ENCODE measurements at places on chromosomes 6 and 20.
A peak's percentile ranks its signal among the peaks of the same experiment; 100 is the strongest.

DNA sequence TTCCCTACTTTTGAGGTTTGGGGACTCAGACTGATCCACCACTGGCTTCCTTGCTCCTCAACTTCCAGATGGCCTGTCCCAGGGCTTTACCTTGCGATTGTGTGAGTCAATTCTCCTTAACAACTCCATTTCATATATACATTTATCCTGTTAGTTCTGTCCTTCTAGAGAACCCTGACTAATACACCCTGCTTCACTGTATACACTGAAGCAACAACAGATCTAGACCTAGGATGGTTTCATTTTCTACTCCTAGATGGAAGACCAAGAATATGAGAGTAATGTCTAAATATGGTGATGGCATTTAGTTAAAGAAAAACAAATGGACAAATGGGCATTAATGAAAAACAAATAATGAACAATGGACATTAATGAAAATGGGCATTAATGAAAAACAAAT is 225.6 kb downstream of the LMBRD1 start:
- DNase-seq: no peak

DNA sequence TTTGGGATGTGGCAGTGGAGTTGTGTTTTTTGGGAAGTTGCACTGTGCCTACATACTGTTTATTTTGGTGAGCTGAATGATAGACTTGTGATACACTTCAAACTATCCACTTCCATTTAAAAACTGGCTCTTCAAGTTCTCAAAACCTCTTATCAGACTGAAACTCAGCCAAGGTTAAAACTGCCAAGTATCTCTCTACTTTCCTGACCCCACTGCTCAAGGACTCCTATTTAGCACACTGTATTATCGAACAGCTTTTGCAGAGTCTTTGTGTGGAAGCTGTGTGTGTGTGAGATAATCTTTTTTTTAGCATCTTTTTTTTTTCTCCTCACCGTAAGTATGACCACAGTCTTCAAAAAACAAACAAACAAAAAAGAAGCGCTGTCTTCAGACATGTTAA is 21.1 kb downstream of the STX11 start:
- no peak for DNase-seq

DNA sequence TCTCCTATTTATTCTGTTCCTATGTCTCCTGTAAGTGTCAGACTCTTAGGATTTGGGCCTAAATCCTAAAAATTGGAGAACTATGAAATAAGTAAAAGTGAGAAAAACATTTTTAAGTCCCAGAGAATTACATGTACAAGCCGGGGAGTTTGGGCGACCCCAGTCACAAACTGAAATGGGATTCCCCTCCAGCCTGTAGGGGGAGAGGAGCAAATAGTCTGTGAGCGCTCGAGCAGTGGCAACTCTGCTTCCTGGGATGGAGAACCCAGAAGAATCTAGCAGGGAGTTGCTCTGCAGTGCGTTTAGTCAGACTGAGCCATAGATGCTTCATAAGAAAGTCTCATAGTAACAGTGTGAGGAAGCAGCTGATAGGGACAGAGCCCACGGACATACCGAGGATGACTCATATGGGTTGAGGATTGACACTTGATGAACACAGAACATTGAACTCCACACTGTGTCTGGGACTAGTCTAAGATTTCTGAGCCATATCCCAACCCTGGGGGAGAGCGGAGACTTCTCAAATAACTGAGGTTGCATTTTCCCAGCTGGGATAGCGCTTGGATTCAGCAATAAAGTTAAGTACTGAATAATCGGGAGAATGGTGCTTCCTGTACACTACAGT is 437.2 kb downstream of the BCKDHB start:
- peak; percentile 40 for DNase-seq

GRCh38 chr6:44738601-44739146 is 351.2 kb downstream of the CDC5L start:
- no peak for DNase-seq

DNA sequence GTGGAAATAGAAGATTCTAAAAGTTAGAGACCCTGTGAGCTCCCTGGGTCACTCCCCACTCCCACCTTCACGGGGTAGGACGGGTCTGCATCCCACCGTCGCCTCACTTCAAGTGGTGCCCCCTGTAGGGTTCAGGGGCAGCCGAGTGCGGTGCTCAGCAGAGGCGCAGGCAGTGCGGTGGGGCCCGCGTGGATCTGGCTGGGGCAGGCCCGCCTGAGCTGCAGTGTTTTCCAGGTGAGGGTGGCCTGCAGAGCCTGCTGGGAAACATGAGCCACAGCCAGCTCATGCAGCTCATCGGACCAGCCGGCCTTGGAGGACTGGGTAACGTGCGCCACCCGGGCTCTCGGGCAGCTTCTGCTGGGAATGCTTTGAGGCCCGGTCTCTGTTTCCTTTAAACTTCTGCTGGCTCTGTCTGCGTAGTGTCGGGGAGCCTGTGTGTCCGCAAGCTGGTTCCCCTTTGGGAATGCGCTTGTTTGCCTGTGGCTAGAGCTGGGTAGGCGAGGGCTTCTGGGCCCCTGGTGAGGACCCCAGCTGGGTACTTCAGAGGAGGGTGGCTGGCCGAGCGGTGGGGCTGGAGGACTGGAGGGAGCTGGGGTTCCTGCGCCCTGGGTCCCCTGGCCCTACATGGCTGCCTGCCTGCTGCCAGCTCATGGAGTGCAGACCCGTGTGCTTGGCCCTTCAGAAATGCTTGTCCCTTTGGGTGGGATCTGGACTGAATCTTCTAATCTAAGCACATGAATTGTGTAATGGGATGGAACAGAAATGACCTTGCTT is 3.8 kb downstream of the ADRM1 start:
- no peak for DNase-seq

DNA sequence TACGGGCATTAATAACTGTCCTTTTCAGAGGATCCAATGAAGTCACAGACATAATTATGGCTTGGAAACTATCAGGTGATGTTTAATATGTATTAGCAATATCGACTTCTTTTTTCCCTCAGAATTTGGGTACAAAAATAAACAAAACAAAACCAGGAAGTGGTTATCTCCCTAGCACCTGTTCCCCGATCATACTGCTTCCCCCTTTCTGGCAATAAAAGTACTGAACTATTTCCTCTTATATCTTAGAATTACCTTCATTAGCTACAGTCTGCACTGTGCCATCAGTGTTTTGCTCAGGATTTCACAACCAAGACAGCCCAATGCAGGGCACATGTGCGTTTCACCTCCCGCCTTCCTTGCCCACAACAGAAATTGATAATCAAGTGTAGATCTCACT is 216.9 kb upstream of the BTBD3 start:
- DNase-seq: no peak

DNA sequence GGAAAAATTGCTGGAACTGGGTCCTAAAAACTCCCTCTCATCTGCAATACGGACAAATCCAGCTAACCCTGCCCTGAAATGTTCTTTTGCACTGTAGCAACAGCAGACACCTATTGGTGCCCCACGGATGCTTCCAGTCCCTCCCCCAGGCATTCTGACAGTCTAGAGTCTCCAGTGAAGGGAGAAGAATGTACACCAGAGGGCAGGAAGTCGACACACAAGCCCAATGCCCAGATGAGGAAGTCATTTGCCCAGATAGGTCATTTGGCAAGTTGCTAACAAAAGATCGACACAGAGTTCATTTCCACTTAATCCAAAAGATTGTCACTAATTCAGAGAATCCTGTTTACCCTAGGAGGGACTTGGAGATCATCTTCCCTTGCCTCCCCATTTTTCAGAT is 293.0 kb upstream of the PRDM1 start:
- DNase-seq: no peak

DNA sequence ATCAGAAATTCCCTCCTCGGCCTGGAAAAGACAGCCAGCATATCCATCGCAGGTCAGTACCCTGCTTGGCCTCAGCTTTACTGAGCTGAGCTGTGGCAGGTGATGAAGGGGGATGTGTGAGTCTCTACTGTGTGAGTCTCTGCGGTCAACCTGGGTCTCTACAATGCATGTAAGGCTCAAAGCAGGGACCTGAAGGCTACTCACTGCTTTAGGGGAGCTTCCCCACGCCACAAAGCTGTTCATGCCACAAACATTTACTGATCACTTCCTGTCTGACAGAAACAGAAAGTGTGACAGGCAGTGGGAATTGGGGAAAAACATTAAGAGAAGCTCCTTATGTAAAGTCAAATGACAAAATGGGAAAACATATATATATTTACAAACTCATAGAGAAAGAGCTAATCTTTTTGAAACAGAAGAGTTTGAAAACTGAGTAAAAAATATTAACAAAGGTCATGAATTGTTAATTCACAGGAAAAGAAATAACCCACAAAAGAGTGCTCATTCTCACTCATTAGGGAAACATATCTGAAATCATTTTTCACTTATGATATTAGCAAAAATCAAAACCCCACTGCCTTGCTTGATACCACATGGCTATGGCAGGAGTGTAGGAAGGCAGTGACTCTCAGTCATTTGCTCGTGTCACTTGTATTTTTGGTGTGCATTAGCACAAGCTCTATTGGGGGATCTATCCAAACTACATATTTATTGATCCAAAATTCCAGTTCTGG is 5.8 kb downstream of the BTN3A3 start:
- no peak for DNase-seq

DNA sequence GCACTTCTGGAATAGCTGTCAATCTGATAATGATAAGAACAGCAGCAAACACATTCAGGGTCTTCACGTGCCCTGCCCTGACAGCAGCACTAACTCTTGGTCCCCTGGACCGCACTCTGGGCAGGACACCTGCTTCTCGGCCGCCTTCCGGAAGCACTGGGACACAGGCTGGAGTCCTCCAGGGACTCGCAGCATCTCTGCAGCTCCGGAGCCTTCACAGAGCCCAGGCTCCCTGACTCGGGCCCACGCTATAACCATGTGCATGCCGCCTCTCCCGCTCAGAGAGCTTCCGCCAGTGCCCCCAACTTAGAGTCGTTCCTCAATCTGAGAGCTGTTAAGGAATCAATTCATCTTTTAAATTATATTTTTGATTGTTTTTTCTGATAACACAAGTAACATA is 377.3 kb downstream of the TAF4 start:
- no peak for DNase-seq

GRCh38 chr6:15804164-15805154 is 141.6 kb upstream of the DTNBP1 start:
- DNase-seq: no peak

DNA sequence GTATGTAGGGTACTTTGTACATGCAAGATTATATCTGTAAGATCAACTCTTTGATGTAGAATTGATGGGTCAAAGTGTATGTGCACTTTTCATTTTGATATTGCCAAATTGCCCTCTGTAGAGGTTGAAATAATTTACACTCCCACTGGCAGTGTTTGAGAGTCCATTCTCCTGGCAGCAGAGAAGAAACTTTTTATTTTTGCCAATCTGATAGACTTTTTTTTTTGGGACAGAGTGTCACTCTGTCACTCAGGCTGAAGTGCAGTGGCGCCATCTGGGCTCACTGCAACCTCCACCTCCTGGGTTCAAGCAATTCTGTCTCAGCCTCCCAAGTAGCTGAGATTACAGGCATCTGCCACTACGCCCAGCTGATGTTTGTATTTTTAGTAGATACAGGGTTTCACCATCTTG is 199.2 kb downstream of the ZFAND3 start:
- DNase-seq: no peak

- DNase-seq: no peak
Measured at GRCh38 chr6:158068156-158068892, 86.7 kb downstream of the SYNJ2 start.

GRCh38 chr20:23151008-23151703 is 65.0 kb upstream of the CD93 start:
- DNase-seq: no peak

- DNase-seq: peak; percentile 68
Measured at GRCh38 chr6:30615219-30615957, 1.7 kb downstream of the PPP1R10 start.

DNA sequence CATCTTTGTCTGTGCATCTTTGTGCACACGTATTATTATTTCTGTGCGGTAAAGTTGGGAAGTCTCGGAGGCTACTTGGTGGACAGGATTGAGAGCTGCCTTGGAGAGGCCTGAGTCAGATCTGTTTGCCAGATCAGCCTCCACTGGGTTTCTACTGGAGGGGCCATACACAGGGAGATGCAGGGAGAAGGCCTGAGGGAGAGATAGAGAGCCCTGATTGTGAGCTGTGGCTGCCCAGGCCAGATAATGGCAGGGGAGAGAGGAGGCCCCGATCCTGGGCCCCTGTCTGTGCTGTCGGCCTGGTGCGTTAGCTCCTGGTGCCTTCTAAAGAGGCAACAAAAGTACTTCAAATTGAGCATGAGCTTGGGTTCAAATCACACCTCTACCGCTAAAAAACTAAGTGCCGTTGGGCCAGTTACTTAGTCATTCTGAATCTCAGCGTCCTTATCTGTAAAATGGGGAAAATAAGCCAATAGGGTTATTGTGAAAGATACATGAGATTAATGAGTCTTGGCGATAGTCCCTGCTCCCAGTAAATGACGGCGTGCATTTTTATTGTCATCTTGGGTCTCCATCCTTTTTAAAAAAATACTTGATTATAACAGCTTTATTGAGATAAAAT is 27.6 kb upstream of the ADA start:
- DNase-seq: no peak

DNA sequence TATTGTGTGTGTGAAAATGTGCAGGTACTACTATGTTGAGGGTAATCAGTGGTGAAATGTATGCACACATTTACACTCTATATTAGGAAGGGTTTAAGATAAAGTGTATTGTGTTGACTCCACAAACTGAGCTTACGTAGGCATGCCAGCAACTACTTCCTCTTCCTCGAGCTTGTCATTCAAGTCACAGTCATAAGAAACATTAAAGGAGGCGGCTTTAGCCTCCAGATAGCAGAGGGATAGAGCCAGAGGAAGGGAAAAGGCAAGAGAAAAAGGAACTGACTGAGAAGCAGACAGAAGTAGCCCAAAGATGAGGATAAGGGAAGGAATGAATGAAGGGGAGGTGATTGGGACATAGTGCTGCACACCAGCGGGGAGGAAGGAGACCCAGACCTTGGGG is 55.2 kb downstream of the SMLR1 start:
- no peak for DNase-seq

- no peak for DNase-seq
Measured at GRCh38 chr20:57794600-57795341, 85.0 kb upstream of the PMEPA1 start.

DNA sequence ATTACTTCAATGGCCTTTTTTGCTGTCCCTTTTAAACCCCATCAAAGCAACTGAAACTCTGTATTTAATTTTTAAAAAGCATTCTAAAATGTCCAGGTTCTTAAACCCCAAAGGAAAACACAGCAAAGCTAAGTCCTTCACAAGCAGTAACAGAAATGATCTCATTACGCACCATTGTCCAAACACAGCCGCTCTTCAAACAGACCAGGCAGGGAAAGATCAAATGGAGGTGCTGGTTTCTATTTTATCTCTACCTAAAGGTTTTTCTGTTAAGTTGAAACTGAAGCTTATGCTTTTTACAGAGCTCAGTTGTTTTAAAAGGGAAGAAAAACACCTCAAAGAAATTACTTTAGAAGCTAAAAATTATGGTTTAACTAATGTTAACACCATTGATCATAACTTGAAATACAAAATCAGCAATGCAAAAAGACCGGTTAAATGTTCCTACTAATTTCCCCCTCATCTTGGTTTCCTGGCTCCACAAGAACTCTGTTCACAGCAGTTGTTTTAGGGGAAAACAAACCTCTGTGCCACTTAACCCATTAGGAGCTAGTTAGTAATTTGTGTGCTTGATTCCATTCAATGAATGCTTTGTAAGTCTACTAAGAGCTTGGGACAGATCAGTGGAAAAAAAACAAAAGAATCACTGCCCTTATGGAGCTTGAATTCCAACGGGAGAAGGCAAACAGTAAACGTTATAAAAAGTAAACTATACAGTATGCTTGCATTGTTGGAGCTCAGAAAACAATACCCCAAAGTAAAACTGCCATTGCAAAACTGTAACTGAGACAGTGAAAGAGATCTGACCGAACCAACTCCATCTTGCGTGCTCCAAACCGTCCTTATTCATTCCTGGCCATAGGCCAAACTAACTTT is 87.4 kb downstream of the CD24 start:
- no peak for DNase-seq

GRCh38 chr6:25035512-25036435 is 100.0 kb upstream of the RIPOR2 start:
- no peak for DNase-seq
